ENCODE measurements at places on chromosomes 3 and 15. TPM values are rescaled to one million over a fixed set of nuclear protein-coding genes. Genes with fewer than 3 reads are reported as not detected.

Gene EPHB1
- 2.5 TPM for total RNA-seq

DNA sequence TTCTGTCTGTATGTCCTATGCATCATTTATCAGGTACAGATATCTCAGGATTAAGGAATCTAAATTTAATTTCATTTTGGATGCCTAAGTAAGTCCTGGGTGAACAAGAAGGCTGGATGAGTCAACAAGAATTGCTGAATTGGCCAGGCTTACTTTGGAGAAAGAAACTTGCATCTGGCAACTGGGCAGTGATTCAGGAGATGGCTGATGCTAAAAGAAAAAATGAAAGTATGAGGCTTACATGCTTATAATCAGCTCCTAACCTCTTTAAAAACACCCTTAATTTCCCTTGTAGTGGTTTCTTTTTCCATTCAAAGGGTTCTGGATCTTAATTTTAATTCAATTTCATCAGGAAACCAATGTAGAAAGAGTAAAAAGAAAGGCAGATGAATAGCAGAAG is 228.8 kb upstream of the PEX5L start:
- ATAC-seq: no peak

GRCh38 chr3:124615896-124616543 is 114.2 kb upstream of the UMPS start:
- ATAC-seq: no peak

Gene CISH
- total RNA-seq: 3.7 TPM

DNA sequence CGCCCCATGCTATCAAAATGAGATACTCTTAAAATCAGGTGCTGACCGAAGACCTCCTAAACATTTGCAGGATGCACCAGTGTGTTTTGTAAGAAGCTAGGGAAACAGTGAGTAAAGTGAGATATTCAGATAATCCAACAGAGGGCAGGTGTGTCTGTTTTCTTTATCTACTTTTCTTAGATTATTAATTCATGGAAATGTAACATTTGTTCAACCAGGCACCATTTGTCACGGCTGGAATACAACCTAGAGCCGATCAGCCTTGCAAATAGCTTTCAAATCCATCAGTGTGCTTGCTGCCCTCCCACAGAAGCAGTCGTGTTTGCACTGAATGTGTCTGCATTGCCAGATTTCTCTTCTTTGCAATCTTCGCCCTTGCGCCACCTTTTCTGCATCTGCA is 201.9 kb upstream of the CHRM5 start:
- no peak for ATAC-seq

DNA sequence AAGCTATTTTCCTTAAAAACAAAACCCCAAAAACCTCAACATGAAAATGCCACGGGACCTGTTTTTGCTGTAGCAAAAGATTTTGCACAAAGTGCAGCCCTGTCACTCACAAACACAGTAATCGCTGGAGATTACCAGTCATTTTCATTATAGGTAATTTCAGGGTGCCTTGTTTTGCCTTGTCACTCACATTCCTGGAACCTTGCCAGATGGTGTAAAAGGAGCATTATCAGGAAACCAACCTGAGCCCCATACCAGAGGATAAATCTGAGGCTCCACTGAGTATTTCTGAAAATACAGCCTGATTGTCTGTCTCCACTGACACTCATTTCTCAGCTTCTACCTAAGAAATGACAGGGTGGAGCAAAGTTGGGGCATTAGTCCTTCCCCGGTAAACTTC is 791.3 kb upstream of the LMCD1 start:
- no peak for ATAC-seq

GRCh38 chr15:73240866-73241499 is 127.8 kb downstream of the HCN4 start:
- ATAC-seq: no peak

DNA sequence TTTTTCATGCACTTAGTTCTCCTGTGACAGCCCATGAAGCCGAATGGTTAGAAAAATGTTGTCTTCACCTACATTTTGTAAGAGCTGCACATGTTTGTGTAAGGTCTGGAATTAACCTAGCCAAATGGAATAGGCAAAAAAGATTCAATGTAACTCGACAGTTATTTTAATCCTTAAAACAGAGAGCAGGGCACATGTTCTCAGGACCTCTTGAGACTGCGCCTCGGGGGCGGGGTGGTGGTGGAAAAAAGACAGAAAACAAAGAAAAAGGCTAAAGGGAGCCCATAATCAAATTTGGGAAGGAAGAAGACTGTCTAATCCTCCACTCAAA is 702 bp upstream of the CSNK1G1 start:
- no peak for ATAC-seq

Gene LIPC
- total RNA-seq: not detected

Gene NOX5
- total RNA-seq: not detected

DNA sequence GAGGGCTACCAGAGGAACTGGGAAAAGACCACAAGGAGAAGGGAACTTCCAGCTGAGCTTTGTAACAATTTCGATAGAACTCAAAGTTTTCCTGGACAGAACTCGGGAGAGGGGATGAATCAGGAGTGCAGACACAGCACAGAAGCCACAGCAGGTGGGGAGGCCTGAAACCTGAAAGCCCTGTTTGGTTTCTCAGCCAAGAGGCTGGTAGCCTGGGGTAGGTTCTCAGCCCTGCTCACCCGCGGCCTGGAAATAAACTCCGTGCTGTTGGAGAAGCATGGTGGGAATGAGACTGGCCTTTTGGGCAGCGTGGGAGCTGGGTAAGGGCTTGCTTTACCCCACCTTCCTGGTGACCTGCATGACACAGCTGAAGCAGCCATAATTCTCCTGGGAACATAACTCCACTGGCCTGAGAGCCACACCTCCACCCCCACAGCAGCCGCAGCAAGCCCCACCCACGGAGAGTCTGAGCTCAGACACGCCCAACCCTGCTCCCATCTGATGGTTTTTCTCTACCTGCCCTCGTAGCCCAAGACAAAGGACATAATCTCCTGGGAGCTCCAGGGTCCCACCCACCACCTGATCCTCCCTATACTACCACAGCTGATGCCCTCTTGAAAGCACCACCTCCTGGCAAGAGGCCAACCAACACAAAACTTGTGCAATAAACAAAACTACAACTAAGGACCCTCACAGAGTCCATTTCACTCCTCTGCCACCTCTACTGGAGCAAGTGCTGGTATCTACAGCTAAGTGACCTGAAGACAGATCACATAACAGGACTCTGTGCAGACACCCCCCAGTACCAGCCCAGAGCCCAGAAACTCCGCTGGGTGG is 52.5 kb upstream of the CHRM5 start:
- no peak for ATAC-seq

DNA sequence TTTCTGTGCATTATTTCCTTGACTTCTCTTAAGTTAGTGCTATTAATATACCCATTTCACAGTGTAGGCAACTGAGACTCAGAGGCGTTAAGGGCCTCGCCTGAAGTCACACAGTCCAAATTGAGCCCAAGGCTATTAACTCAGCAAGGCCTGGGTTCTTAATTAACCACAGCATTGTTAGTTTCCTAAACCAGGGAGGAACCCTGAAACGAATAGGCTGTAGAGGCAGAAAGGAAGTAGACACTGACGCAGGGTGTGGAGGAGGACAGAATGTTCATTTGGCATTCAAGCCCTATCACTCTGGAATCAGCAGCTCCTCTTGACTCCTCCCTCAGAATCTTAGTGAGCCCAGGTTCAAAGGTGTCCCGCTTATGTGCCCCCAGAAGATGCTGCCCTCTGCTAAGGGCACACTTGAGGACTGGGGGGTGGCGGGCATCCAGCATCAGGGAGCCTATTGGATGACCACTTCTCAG is 13.9 kb downstream of the ARHGEF3 start:
- peak; percentile 50 for ATAC-seq

GRCh38 chr3:41710646-41711388 is 251.1 kb downstream of the ULK4 start:
- ATAC-seq: peak; percentile 62

- no peak for ATAC-seq
These were observed 10.8 kb downstream of the TBC1D21 start for GRCh38 chr15:73884159-73884558.

- no peak for ATAC-seq
These were observed 109.4 kb upstream of the AGTR1 start for GRCh38 chr3:148588291-148588690.

- no peak for ATAC-seq
These were observed 283.6 kb downstream of the UACA start for GRCh38 chr15:70479785-70480184.

GRCh38 chr3:116966649-116967048 is 257.1 kb downstream of the TUSC7 start:
- no peak for ATAC-seq

DNA sequence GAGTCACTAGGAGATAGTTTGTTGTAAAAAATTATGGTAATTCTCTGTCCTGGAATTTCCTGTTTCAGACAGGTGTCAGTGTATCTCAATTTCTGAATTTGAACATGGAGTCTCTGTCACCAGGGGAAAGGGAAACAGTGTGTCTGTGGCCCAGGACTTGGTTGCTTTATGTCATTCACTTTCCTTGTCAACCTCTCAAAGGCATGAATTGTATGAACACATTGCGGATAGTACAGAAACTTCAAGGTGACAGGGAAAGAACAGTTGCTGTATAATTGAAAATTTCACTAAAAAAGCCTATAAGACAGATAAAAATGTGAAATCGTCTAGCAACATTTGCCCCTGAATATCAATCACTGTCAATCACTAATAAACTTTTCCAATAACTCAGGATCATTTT is 175.0 kb upstream of the DPH6 start:
- ATAC-seq: no peak

GRCh38 chr3:182050932-182051331 is 339.2 kb downstream of the SOX2 start:
- no peak for ATAC-seq

- ATAC-seq: no peak
These were observed 2.3 kb upstream of the UACA start for GRCh38 chr15:70765504-70766281.

- ATAC-seq: no peak
These were observed 112.6 kb downstream of the TCF12 start for GRCh38 chr15:57031082-57031481.

DNA sequence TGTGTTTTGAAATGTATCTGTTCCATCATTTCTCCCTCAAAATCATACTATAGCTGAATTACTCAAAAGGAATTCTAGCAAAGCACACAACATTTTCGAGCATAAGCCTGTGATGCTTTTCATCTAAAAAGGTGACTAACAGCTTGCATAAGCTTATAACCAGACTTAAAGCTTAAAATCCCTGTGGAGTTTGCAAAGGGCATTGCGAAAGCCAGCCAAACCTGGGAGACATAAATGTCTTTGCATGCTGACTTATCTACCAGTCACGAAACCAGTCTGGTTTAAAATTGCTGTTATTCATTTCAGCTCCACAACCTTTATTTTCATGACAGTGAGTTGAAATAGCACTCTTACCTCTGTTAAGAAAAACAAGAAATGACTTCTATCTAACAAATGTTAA is 35.6 kb upstream of the LIPC start:
- no peak for ATAC-seq

Gene IGDCC3
- total RNA-seq: 0.13 TPM

DNA sequence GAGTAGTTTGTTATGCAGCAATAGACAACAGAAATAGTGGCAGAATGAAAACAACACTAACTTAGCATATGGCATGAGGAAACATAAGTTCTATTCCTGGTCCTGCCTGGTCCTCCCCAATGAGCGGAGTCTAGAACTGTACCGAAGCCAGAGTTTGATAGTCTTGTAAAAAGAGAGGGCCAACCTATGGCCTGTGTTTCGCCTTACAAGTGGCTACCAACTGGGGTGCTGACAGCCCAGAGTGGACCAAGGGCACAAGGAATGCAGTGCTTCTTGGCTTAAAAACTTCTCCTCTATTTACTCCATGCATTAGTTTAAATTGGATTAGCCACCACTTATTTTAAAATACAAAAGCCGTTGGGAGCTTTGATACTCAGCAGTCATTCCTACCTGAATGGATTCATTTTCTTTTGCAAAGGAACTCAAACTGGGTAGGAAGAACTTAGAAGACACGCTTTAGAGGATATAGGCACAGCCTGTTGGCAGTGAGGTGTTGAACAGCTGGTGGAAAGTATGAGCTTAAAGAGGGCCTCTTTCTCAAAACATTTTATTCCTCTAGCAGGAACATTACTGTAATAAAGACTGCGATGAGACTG is 302.9 kb downstream of the PLCL2 start:
- no peak for ATAC-seq

DNA sequence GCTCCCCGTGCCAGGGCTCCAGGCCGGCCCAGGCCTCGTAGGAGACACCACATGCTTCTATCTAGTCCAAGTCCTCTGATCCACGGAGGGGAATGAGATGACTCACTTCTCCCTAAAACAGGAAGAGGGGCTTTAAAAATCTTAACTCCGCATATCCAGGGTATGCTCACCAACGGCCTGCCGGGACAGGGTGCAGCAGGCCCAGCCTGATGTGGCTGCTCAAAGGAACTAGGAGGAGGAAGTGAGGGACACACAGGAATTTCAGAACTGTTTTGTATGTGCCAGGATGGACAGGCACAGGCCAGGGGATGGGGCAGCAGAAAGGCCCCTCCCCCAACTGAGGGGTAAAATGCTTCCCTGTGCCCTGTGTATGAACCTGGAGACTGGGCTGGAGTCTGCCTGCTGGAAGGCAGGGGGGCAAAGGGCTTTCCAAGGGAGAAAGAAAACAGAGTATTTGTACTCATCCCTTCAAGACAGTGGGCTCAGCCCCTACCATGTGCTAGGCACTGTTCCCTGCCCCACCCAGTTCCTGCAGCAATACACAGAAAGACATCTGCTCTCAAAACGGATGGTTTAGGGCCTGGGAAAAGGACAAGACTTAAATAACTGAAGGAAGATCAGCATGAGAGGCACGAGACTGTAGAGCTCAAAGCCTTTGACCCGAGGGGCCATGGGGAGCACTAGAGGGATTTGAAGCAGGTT is 22.1 kb downstream of the CHDH start:
- no peak for ATAC-seq

Gene CD80
- not detected for total RNA-seq

DNA sequence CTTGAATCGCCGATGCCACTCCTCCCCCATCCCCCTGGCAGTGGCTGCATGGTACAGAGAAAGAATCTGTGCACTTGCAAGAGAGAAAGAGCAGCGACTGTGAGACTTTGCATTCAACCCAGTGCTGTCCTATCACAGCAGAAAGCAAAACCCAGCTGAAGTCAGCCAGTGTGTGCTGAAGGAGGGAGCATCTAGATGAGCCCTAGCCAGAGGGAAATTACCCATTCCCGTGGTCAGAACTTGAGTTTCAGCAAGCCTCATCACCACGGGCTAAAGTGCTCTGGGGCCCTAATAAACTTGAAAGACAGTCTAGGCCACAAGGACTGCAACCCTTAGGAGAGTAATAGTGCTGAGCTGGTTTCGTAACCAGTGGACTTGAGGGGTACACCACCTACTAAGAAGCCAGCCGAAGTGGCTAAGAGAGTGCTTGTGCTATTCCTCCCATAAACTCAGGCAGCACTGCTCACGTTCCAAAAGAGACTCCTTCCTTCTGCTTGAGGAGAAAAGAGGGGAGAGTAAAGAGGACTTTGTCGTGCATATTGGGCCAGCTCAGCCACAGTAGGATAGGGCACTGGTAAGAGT is 15.2 kb upstream of the PIK3R4 start:
- ATAC-seq: no peak

Gene ANKRD34C
- total RNA-seq: not detected

Gene HRH1
- 1.6 TPM for total RNA-seq

DNA sequence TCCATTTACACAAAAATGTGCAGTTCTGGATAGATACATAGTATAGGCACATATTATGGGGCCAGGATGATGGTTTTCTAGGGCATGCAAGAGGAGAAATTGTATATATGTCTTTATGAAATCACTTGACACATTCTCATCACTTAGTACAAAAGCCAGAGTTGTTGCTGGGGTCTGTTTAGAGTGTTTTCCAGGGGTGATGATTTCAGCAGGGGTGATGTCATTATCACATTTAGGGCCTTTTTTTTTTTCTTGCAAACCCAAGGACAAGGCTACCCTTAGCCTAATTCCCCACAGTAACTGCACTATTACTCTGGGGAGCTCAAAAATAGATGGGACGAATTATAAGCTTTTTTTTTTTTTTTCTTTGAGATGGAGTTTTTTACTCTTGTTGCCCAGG is 3.6 kb downstream of the ZNF589 start:
- ATAC-seq: no peak
